Lower leg skin (tissue), 4 donors: ENCODE measurements at places on chromosomes 2 and 18. TPM values are rescaled to one million over a fixed set of nuclear protein-coding genes. Genes with fewer than 3 reads are reported as not detected.

- no peak for DNase-seq
Measured at GRCh38 chr2:136025057-136025973, 39.9 kb upstream of the DARS1 start.

DNA sequence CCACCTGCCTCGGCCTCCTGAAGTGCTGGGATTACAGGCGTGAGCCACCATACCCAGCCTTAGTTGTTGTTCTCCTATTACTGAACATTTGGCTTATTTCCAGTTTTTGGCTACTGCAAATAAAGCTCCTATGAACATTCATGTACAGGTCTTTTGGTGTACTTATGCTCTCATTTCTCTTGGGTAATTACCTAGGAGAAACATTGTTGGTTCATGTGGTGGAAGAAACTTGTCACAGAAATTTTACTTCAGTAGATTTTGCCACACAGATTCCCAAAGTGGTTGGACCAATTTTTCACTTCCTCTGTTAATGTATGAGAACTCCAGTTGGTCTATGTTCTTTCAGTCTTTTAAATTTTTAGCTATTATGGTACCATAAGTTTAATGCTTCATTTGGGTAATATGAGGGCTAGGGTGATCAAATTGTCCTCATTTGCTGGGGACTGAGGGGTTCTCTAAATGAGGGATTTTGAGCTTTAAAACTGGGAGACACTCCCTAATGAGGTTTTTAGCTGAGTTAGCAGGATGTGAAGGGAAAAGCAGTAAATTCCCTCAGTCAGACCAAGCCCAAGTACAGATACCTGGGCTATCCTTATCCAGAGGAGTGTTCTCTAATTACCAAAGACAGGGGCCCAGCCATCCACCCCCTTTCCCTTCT is 33.9 kb downstream of the MTA3 start:
- DNase-seq: no peak

- DNase-seq: no peak
Measured at GRCh38 chr2:132691556-132691955, 21.6 kb upstream of the LYPD1 start.

- DNase-seq: no peak
Measured at GRCh38 chr2:24722141-24722790, 70.9 kb downstream of the PTRHD1 start.

GRCh38 chr2:15449556-15450236 is 111.4 kb downstream of the NBAS start:
- DNase-seq: no peak

Gene FNDC4
- total RNA-seq: 2.6 TPM

DNA sequence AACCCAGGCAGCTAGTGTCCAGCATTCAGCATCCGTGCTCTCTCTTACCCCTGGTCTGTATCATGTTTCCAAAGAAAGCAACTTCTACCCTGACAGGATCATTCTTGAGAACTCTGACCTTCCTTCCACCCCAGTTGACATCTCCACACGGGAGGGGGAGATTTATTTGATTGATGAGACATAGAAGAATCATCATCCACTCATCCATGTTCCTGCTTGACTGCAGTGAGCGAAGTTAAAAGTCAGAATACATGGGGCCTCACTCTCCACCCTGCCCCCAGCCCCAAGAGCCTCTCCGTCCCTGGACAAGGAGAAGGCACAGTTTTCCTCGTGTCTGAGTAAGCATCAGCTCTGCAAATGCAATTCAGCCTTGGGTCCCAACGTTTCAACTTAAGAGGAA is 356.0 kb upstream of the TNP1 start:
- DNase-seq: no peak

DNA sequence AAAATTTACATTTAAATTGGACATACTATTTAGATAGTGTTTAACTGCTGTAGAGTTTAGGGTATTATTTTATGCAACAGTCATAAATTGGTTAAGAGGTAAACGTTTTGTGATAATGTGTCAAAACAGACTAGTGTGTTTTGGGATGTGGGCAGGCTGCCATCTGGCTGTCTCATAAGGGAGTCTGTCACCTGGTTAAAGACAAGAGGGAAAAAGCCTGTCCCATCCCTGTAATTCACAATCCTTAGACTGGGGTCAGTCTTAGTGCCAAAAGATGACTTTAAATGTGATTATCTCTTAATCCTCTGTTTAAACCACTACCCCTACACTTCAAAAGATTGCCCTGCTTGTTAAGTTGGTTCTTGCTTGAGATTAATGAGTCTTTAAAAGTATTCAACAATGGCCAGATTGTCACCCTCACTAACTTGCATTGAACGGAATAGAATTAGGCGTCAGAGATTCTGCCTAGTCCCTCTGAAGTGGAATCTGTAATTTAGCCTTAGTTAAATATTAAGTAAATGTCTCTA is 59.2 kb downstream of the SGPP2 start:
- no peak for DNase-seq

DNA sequence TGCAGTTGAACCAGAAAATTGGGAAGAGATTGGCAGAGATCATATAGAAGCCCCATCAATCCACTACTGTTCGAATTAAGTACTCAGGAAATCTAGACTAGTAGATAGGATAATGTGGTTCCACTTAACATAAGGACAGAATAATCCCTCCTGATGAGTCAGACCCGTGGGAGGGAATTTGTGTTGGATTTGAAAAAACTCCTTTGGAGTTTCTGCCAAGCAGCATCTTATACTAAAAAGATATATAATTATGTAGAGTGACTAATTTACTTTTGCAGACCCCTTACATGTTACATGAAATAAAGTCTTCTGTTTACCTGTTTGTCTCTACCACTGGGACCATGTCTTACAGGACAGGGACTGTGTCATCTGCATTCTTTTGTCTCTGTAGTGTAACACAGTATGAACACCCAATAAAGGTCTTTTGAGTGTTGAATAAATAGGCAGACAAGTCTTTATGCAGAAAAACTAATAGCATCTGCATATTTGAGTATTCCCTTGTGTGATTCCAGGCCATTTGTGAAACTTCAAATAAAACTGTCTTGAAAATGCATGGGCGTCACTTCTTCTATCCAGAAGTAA is 122.6 kb upstream of the DNAJC10 start:
- DNase-seq: no peak

Gene MBP
- 56.4 TPM for total RNA-seq

Gene EVX2
- not detected for total RNA-seq
